Hematopoietic multipotent progenitor cell treated with erythropoietin and hydrocortisone succinate and interleukin-3 and kit ligand, for 17 days (in vitro differentiated cells): ENCODE measurements at places on chromosomes 4 and X.
A peak's percentile ranks its signal among the peaks of the same experiment; 100 is the strongest.

DNA sequence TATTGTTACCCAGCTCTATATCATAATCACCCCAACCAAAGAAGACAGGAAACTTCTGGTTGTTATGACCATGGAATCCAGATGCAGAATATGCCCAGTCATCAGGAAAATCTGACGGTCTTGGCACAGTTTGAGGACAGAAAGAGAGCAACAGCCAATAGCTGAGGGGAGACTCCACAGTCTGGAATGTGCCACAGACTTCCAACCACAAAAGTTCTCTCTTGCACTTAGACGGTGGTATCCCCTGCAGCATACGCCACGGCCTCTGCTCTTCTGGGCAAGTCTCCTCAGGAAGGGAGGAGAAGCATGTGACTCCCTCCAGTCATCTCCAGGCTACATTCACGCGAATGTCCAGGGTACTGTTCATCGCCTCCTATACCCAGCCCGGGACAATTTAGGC lies 18.4 kb downstream of the ZNF827 start:
- no peak for DNase-seq

DNA sequence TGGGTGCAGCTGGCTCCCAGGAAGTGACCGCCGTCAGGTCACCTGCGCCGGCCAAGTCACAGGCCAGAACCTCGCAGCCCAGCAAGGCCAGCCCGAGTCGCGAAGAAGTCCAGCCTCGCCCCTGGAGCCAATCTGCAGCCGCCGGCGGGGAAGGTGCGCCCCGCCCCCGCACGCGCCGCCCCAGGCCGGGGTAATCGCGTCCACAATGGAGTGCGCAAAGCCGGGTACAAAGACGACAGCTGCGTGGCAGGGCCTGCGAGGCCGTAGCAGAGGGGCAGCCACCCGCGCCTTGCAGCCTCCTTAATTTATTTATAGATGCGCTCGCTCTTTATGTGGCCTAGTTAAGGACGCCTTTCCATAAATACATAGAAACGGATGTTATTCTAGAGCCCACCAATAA lies 139.4 kb upstream of the CPEB2 start:
- DNase-seq, result no peak

DNA sequence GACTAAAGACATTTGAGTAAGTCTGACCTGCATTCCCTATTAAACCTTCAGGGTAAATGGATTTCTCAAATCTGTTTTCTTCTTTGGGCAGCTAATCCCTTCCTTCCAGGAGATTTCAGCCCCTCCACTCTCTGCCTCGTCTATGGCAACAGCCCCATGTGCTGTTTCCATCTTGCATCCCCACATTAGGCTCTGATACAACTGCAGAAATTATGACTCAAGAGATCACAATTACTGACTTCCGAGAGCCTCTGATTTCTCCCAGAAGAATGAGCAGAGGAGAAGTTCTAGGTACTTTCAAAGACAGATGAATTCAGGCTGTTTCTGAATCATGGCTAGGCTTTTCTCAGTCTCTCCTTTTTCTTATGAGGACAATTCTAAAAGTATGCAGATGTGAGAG lies 38.7 kb downstream of the RAI2 start:
- DNase-seq, result no peak

DNA sequence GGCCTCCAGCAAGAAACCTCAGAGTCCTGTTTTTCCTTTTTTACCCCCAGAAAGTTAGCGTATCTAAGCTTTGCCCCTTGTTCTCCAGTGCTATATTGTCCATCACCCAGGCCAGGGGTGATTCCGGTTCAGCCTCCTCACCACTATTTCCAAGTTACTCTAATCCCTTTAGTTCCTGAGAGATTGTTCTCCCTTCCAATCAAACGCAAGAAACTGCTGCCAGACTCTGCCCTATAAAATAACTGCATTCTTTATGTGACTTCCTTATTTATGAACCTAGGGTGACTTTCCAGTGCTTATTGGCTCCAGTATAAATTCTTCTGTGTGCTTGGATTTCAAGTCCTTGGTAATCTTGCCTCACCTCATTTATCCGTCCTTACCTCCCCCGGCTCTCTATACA lies 65.7 kb downstream of the CLCN5 start:
- DNase-seq, result no peak

GRCh38 chrX:49071877-49072711 lies 1.7 kb downstream of the PRAF2 start:
- DNase-seq, result no peak

GRCh38 chr4:24091639-24092233 lies 201.9 kb upstream of the PPARGC1A start:
- DNase-seq, result no peak

- peak; percentile 15 for DNase-seq
Observed at GRCh38 chrX:80876877-80877276, 67.2 kb upstream of the BRWD3 start.

DNA sequence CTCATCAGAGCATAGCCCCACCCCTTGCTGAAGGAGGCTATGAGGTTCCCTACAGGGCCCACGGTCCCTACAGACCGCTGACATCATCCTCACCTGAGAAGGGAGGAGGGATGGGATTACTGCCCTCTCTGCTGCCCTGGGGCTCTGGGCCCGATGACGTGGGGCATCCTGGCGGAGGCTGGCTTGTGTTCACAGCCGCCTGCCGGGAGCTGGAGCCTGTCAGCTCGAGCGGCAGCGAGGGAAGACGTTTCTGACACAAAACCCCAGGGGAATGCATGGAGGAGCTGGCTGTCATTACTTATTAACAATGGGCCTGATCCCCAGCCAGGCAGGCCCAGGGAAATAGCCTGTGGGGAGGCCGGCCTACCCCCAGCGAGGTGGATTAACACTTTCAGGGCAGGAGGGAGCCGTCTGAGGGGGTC lies 106.6 kb upstream of the ATP6AP2 start:
- DNase-seq, result no peak

DNA sequence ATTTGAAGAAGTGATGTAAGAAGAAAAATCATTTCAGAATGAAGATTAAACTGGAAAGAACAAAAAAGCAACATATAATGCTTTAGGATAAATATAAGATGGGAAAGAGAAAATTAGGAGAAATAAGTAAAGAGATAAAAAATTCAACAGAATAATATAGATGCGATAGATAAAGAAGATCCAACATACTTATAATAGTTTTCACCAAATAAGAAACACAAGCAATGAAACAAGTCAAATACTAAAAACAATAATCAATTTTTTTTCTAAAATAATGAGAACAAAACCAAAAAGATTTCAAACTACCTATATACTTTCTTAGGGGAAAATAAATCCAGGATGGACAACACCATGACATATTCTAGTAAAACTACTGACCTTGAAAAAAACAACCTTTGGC lies 10.1 kb upstream of the DKK2 start:
- no peak for DNase-seq

DNA sequence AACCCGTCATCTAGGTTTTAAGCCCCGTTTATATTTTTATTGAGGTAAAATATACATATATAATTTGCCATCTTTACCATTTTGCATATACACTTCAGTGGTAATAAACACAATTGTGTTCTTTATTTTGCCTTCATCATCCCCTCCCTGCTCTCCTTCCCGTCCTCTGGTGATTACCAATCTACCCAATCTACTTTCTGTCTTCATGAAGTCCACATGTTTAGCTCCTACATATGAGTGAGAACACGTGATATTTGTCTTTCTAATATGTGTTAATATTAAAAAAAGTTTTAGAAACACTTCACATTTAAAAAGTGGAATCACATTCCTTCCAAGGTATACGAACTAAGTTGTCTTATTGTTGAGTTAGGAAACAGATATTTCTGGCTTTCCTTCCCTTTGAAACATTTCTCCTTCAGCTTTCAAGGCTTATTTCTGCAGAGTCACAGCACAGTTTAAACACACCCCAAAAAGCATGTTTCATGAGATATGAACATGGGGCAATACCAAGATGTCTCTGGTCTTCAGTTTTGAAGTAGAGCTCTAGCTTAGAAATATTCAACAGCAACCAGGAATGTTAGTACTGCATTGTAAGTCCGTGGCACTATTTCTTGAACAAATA lies 35.9 kb downstream of the GYPA start:
- peak; percentile 92 for DNase-seq

DNA sequence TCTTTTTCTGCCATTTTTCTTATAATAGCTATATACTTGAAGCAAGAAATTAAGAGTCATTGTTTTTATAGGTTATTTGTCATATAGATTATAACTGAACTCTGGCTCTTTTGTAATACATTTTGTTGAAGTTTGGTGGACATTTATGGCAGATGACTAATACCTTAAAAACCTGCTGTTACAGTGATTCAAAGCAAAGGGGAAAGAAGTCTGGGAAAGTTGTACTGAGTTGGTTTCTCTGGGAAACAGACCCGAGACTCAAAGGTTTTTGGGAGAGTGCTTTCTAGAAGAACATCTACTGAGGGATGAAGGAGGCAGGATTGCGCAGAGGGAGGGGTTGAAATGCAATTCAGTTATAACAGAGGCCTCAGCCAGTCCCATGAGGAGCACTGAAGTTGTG lies 35.9 kb downstream of the NAP1L5 start:
- no peak for DNase-seq

DNA sequence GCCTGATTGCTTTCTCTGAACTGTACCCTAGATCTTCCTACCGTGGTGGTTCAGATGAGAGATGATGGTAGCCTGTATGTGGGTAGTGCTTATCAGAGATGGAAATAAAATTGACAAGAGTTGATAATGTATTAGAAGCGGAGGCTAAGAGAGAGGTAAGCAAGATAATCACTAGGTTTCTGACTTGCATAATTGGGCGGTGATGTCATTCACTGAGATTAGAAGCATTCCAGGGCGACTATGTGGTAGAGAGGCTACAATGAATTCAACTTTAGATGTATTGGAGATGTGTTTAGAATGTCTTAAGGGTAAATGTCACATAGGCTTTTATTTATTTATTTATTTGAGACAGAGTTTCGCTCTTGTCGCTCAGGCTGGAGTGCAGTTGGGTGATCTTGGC lies 415 bp upstream of the TENM3 start:
- DNase-seq, result no peak

DNA sequence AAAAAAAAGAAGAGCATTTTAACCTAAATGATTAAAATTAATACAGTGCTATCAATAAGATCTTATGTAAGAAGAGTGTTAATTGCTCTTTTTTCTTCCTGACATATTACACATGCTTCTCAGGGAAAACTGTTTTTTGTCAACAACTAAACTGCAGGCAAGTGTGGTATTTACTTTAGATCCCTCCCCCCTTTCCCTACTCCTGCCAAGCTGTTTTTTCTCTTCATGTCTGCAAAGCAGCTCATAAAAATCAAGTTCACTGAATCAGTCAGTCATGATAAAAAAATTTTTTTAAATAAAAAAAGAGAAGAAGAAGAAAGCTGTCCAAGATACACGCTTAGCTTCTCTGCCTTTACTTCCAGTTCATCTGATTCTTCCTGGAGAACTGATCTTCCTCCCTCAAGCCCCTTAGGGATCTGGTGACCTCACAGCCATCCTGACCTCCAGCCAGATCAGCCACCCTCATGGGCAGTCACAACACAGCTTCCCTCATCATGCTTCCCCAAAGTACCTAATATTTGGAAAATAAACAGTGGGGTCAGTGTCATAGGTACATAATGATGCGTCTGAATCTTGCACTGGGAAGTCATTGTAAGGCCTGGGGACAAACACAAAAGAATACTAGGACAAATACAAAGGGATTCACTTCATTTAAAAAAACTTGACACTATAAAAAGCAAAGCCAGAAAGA lies 87.0 kb downstream of the ZNF827 start:
- DNase-seq, result no peak

DNA sequence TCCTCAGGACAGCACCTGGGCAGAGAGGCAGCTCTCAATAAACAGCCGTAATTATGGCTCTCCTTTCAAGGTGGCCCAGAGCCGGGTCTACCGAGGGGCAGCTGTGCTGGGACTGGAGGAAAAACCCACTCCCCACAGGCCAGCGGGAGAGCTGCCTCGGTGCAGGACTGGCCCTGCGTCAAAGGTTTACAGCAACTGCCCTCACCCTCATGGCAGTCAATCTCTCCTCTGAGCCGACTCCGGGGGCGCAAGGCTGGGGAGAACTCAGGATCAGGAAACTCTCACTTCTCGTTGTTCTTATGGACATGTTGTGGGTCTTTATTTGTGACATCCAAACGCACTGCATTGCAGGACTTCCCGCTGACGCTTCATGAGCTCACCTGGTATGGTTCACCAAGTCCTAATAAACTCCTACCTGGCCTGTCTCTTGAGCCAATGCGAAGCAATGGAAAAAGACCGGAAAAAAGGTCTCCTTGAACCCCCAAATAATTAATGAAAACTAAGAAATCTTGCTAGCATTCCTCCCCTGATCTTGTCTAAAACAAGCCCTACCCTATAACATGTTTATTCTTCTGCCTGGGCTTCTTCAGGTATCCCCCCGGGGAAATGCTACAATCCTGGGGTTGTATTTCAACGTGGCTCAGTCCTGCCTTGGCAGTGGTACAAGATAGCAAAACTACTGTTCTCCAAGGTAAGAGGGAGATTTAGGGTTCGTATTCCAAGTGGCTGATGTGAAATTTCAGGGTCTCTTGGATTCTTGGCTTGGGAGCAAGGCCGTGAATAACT lies 50.1 kb upstream of the CDKN2AIP start:
- no peak for DNase-seq
